ENCODE measurements at places on chromosomes 2 and 18.

- DNase-seq, result no peak
Measured at GRCh38 chr2:88088999-88089398, 21.4 kb downstream of the SMYD1 start.

DNA sequence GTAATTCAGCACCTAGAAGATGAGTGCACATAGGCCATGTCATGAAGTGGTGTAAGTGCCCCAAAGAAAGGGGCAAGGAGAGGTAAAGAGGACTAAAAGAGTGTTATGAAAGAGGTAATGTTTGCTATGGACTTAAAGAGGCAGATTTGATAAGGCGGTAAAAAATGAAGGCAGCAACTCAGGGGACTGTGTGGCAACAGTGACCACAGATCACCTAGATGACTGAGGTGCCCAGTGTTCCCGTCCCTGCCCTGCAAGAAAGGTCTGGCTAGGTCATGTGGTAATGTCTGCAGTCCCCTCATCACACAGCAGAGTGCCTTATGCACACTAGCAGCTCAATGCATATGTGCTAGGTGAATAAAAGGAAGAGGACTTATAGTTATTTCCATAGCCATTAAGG, 356.8 kb downstream of the LRRTM1 start:
- no peak for DNase-seq

- DNase-seq, result no peak
Measured at GRCh38 chr18:73615506-73615905, 532.1 kb downstream of the FBXO15 start.

- DNase-seq, result no peak
Measured at GRCh38 chr2:84832772-84833461, 48.0 kb downstream of the TRABD2A start.

DNA sequence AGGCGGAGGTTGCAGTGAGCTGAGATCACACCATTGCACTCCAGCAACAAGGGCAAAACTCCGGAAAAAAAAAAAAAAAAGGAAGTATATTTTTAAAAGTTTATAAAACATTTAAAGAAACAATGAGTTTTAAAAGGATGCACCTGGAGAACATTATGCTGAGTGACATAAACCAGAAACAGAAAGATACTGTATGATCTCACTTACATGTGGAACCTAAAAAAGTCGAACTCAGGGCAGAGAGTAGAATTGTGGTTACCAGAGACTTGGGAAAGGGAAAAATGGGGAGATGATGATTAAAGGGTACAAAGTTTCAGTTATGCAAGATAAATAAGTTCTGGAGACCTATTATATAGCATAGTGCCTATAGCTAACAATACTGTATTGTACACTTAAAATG, 52.8 kb upstream of the RTN4 start:
- DNase-seq, result no peak

- no peak for DNase-seq
Measured at GRCh38 chr2:103780088-103780702, 1018.4 kb downstream of the TMEM182 start.

DNA sequence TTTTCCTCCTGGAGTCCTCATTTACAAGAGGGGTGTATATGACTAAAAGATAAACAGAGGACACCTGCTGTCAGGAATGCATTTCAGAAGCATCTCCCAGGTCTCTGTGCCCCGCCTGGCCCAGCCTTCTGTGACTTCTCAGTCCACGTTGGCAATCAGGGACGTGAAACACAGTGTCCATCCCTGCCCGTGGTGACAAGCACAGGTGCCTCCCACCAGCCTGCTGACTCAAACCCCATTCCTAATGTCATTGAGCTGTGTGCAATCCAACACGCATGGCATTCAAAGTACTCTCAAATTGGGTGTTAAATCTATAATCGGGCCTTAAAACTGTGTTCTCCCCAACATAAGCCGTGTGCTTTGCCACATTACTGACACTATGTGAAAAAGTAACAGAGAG, 343.2 kb downstream of the EIPR1 start:
- no peak for DNase-seq

- DNase-seq, result no peak
Measured at GRCh38 chr2:95349568-95350322, 52.6 kb downstream of the KCNIP3 start.

- DNase-seq, result no peak
Measured at GRCh38 chr2:147512206-147512605, 332.6 kb upstream of the ACVR2A start.

- no peak for DNase-seq
Measured at GRCh38 chr2:96470109-96470508, 35.0 kb downstream of the NEURL3 start.

GRCh38 chr18:45670281-45670962, 53.6 kb upstream of the SLC14A1 start:
- no peak for DNase-seq

- no peak for DNase-seq
Measured at GRCh38 chr2:212730994-212731393, 192.4 kb upstream of the ERBB4 start.

DNA sequence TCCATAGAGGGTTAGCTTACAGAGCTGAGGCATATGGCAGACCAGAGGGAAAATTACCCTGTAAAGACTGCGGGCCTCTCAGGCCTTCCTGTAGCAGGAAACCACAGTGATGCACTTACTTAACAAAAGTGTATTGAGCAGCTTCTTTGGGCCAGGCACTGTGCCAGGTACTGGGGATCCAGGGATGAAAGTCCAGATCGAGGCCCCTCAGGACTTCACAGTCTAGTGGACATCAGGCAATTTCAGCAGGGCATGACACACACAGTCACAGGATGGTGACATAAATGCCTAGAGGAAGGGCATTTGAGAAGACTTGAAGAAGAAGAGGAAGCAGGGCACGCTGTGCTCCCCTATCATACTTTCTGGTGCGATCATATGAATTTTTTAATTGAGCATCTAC, 71.7 kb downstream of the MARCO start:
- no peak for DNase-seq

GRCh38 chr18:78733762-78734613, 245.6 kb upstream of the SALL3 start:
- no peak for DNase-seq

DNA sequence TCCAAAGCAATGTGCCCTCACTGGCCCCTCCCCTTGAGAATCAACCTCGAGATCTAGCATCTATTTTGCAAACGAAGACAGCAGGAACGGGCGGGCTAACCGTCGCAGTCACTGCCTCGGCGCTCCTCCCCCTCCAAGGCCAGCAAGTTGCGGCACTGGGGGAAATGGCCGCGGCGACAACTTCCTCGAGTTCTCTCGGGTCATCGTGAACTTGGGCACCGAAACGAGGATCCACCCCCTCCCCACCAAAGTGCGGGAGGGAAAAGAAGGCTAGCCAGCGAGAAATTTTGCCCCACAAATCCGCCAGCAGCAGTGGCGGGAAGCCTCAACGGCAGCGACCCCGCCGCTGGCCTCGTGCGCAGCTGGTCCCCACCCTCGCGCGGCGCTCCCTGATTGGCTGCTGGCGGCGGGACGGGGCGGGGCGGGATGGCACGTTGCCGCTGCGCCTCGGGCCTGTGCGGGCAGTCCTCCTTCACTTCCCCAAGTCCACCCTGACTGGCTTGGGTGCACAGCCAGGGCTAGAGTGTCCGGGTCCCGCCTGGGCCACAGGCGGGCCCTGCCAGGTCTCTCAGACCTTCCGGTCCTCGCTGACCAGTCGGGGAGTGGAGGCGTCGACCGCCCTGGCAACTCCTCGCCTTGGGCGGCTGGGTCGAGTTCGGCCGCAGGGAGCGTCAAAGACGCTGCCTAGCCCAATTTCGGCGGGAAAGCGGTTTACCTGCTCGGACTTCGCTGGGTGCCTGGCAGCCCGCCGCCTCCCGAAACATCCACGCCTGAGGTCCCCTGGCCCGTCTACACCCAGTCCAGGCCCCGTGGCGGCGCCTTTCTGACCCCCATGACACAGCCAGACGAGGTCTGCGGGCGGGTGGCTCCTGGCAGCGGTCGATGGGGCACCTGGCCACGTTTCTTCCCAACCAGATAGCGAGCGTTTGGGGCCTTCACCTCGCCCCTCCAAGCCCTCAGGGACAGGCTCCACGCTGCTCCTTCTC, at the start of gene BOLL:
Gene BOLL (minus strand): TSS at position 364 of the 986 bp plus-strand sequence. CDS start 3,469 bp downstream, outside the sequence.
- no peak for DNase-seq

- DNase-seq, result no peak
Measured at GRCh38 chr2:143068509-143068908, 60.7 kb upstream of the ARHGAP15 start.

GRCh38 chr18:29326214-29326613, 1149.3 kb upstream of the CDH2 start:
- peak; percentile 36 for DNase-seq

DNA sequence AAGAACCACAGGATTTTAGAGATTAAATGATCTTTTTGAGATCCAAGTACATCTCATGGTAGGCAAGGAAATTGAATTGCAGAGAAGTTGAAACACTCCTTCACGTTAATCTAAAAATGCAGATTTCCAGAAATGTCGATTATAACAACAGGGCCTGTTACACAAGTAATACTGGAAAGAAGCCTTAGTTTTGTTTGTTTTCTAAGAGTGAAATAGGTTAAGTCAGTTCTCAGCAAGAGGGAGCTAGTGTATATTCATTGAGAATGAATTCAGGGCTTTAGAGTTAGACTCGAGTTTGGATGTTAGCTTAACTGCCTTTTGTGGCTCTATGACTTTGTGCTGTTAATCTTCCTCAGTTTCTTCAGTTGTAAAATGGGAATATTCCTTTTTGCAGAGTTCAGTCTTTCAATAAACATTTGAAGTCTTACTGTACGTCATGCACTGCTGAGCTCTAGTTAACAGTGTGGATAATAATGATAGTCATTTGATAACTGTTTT, 926 bp downstream of the NDUFV2 start:
- no peak for DNase-seq

GRCh38 chr2:181038796-181039195, 58.4 kb downstream of the UBE2E3 start:
- DNase-seq, result no peak

DNA sequence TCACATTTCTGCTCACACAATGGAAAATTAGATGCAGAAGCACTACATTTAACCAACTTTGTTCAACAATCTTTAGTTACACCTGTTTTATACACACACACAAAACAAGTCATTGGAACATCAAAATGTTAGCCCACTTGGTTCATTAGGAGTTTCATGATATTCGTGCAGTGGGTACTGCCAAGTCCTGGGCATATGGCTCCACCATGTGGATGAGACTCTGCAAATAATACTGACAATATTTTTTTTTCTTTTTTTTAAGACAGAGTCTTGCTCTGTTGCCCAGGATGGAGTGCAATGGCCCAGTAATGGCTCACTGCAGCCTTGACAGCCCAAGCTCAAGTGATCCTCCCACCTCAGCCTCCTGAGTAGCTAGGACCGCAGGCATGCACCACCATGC, 34.5 kb upstream of the GRB14 start:
- DNase-seq, result no peak

- no peak for DNase-seq
Measured at GRCh38 chr2:239768907-239769553, 256.1 kb downstream of the NDUFA10 start.

DNA sequence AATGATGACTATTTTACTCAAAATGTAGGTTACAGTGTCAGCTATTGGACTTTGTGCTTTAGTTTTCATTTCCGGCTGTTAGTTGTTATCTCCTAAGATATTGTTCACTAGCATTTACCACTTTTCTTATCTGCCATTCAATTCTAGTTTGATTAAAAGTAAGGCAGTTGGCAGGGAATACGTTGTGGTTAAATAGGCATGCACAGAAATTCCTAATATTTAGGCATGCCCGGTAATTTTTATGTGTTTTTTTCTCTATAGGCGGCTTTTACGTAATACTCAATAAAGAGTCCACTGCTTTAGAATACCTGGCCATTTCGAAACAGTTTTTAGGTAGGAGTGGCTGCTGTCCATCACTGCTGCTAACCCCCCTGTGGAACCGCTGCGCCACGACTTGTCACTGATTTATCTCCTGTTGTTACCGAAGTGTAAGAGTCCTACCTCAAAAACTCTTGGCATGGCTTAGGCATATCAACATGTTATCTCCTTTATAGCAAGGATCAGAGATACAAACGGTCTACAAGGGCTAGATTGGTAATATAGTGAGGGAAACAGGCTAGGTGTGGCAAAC, 39.5 kb downstream of the BABAM2 start:
- no peak for DNase-seq

DNA sequence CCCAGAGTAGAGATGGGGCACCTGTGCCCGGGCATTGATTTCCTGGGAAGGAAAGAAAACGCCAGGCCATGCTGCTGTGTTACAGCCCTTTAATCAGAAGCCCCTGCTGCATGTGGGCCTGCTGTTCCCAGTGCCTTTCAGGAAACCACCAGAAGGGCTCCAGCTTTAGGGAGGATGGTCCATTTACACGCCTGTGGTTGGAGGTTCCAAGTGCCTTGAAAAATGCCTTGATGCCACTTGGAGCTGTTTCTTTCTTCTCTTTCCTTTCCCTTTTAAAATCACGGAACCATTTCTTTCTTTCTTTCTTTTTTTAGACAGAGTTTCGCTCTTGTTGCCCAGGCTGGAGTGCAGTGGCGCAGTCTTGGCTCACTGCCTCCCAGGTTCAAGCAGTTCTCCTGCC, 60.5 kb downstream of the AGAP1 start:
- no peak for DNase-seq

- no peak for DNase-seq
Measured at GRCh38 chr18:46727177-46727576, 29.7 kb downstream of the ST8SIA5 start.

GRCh38 chr2:28487258-28487657, 8.6 kb upstream of the PLB1 start:
- no peak for DNase-seq

- no peak for DNase-seq
Measured at GRCh38 chr18:71827301-71827700, 716.8 kb downstream of the CBLN2 start.

DNA sequence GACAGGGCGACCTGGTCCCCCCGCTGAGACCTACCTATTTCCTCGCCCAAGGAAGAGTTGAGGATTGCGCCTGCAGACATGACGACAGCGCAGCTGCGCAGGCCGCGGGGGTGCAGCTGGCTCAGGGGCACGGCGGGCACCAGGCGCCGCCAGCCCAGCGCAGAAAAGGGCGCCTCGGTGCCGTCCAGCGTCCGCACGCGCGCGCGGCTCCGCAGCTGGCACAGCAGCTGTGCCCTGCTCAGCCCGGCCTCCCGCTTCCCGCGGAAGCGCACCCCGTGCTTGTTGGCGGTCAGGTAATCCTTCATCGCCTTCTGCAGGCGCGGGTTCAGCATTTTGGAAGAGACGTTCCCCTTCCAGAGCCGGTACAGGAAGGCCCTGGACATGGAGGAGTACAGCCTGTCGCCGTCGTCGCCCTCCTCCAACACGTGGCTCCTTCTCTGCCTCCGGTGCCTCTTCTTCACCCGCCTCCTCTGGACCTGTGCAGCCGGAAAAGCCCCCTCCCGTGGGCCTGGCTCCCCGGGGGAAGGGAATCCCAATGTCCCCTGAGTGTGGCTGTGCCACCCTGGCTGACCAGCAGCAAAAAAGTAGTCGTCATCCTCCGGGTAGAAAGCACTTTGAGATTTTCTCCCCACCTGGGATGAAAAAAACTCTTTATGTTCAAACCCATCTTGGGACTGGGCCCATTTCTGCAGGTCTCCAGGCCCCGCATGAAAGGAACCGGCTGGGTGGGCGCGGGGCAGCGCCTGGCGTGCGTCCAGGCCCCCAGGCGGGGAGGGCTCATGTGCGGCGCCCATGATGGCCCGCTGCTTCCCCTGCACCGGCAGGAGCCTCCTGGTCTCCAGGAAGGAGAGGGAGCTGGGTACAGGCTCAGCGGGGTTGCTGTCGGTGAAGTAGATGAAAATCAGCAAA, 42.7 kb downstream of the ST6GAL2 start:
- DNase-seq, result no peak
